Right renal pelvis (tissue), 4 donors: ENCODE measurements at places on chromosomes 6 and 20. TPM values are rescaled to one million over a fixed set of nuclear protein-coding genes. Genes with fewer than 3 reads are reported as not detected.

DNA sequence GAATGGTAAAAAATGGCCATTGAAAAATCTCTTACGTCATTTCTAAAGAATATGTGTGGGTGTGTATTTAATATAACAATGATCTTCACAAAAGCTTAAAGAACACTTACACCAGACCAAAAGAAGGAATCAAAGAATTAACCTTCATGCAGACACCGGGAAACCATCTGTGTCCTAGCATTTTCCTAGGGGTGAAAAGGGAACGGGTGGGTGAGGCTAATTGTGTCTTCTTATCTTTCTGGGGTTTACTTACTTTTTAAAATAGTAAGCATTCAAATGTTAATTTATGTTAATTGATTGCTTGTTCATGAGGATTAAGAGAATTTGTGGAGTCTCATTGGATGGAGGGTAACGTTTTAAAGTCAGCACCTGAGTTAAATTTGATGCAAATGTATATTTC, 47.5 kb downstream of the BMP2 start:
- no peak for DNase-seq

- no peak for DNase-seq
Measured at GRCh38 chr6:33856655-33857054, 52.9 kb upstream of the MLN start.

DNA sequence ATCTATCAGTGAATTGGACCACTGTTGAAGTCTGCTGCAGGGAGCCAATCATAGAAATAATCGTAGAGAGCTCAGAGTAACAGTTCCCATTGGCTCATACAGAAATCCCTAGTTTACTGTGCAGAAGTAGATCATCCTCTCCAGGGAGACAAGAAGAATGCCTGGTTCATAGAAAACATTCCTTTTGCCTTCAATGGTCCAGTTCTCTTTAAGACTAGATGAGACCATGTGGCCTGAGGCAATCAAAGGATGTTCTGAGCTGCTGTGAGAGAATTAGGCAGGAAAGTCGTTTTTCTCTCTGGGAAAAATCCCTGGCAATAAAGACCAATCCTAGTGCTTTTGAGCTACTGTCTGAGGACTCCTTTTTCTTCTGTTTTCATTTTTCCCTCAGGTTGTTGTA, 208.4 kb downstream of the CENPW start:
- no peak for DNase-seq

GRCh38 chr20:4455301-4455701, 266.4 kb upstream of the PRND start:
- no peak for DNase-seq

The VNN1 gene
- polyA plus RNA-seq = 0.05 TPM

The CST4 gene
- polyA plus RNA-seq = not detected

The PRSS16 gene
- polyA plus RNA-seq = 0.29 TPM

The DPPA5 gene
- polyA plus RNA-seq = not detected

GRCh38 chr20:37992802-37993409, 40.4 kb downstream of the TTI1 start:
- DNase-seq = peak; percentile 16

- DNase-seq = no peak
Measured at GRCh38 chr6:130865793-130866192, 38.6 kb downstream of the SMLR1 start.

- no peak for DNase-seq
Measured at GRCh38 chr6:129908356-129908755, 47.2 kb upstream of the TMEM244 start.

- no peak for DNase-seq
Measured at GRCh38 chr6:136401749-136402148, 112.1 kb upstream of the BCLAF1 start.

GRCh38 chr6:88814909-88815308, 148.5 kb downstream of the RNGTT start:
- no peak for DNase-seq

The IMPG1 gene
- polyA plus RNA-seq = 2.0 TPM

DNA sequence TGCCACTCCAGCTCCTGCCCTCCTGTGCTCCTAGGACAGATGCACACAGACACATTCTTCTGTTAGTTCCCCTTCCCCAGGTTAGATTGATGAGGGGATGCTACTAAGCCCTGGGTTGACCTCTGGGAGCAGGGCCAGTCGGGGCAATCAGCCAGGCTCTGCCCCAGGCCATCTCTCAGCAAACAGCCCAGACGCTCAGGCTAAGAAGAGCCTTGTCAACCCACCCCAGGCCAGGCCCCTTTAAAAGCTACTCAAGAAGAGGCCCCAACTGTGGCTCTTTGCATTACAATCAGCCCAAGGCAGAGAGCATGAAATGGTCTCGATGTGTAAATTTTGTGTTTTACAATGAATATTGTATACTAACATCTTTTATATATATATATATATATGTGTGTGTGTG, 107.4 kb downstream of the TFAP2A start:
- no peak for DNase-seq

DNA sequence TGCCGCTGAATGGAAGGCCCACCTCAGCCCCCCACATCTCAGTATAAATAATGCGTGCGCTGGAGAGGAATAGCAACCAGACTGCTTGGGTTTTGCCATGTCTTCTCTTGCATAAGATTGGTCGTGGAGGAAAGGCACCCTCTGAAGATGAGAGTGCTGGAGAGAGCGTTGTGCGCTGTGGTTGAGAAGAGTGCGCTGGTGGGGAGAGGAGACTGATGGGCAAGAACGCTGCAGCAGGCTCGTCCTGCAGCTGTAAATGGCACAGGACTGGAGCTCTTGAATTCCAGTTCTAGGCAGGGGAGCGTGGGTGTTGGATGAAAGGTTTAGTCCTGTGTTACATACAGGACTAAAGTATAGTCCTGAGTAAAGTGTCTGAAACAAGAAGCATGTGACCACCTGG, 51.5 kb downstream of the RPRD1B start:
- DNase-seq = no peak

DNA sequence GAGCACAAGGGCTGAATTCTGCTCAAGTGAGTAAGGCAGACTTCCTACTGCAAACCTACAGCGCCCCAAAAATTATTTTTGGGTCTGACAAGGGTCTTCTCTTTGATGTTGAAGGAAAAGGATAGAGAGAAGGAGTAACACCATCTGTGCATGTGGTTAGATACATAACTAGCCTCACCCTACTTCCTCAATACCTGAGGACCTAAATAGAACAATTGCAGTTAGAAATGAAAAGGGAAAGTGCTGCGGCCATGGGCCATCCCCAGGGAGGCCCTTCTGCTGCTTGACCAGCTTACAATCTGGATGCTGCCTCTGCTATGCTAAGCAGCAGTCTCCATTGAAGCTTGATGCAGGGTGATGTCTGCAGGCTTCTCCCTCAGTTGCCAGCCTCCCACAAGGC, 63.2 kb upstream of the ARMH2 start:
- DNase-seq = no peak

DNA sequence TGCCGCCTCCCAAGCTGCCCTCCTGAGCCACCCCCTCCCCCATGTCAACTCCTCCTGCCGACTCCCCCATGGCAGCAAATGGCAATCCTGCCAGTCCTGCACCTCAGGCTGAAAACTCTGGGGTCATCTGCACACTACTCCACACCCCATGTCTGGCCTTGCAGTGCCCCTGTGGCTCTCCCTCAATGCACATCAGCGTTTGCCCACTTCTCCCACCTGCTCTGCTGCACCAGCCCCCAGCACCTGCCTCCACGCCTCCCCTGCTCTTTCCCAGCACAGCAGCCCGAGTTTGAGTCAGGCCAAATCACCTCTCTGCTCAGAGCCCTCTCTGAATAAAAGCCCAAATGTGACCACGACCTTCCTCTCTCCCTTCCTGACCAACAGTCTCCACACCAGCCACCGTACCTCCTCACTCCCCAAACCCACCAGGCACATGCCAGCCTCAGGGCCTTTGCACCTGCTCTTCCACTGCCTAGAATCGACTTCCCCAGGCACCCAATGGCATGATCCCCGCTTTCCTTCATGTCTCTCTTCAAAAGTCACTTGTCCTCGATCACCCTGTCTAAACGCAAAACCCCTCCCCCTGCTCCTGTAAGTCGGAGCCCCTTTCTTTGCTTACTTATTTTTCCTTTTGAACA, 4.3 kb downstream of the PXDC1 start:
- no peak for DNase-seq

DNA sequence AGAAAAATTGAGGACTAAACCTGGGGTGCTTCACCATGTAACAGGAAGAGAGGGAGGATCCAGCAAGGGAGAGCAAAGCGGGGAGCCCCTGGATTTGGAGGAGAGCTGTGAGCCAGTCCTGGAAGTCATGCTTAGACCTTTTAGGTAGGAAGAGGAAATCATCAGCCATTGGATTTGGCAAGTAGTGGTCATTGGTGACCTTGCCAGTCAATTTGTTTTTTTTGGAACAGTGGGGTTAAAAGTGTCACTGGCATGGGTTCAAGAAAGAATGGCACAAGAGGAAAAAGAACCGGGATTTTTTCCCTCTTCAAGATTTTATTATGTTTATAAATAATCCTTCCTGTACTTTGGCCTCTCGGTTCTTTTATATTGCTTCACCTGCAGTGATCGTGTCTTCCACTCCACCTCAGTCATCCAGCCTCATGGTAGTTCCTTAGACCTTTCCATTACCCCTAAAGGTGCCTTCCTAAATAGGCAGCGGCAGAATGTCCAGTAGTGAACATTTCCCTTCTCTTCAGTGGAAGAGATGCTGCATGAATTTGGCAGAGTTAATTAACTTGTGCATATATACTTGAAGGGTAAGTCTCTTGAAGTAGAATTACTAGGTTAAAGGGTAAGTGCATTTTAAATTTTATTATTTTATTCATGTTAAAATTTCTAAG, 124.7 kb downstream of the QKI start:
- DNase-seq = no peak

DNA sequence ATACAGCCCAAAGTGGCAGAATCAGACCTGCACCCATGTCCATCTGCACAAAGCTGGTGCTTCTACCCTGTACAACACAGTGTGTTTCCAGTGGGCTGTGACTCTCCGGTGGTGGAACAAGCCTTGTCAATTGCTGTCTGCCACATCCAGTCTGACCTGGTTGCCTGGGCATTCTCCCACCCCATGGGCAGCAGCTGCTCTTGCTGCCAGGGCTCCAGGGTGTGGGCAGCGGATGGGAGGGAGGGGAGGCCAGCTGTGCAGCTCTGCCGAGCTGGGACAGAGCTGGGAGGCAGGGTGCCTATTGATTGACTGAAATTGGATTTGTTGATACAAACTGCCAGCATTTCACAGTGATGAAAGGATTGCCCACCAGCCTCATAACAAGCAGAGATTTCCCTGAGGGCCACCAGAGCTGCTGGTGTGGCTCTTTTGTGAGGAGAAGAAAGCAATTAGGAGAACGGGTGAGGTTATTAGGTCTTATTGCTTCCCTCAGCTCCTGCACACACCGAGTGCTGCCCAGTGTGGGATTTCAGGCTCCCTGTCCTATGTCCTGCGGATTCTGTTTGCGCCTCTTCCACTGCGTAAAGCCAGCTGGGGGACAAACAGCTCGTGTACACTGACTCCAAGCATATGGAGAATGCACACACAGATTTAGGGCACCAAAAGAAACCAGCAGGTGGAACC, 150.8 kb downstream of the NRN1 start:
- DNase-seq = no peak

DNA sequence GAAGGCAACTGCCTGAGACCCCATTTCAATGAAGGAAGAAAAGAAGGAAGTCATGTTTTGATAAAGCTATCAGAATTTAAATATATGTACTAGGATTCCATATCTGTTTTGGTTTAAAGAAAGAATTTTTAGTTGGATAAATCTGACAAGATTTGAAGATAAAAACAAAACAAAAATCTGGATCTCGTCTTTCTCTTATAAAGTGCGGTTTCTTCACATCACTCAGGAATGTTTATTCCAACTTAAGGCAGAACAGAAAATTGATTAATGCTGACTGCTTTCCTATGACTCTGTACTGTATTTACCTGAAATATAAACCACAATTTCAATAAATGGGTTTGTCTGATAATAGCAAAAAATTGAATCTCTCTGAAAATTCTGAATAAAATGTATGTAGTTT, 439.7 kb downstream of the RFPL4B start:
- DNase-seq = no peak

- DNase-seq = no peak
Measured at GRCh38 chr6:36815962-36816735, 23.1 kb downstream of the CPNE5 start.

The SLC22A7 gene
- 0.77 TPM for polyA plus RNA-seq

- DNase-seq = no peak
Measured at GRCh38 chr6:17057322-17057721, 44.5 kb upstream of the STMND1 start.

The PHIP gene
- polyA plus RNA-seq = 57.7 TPM

DNA sequence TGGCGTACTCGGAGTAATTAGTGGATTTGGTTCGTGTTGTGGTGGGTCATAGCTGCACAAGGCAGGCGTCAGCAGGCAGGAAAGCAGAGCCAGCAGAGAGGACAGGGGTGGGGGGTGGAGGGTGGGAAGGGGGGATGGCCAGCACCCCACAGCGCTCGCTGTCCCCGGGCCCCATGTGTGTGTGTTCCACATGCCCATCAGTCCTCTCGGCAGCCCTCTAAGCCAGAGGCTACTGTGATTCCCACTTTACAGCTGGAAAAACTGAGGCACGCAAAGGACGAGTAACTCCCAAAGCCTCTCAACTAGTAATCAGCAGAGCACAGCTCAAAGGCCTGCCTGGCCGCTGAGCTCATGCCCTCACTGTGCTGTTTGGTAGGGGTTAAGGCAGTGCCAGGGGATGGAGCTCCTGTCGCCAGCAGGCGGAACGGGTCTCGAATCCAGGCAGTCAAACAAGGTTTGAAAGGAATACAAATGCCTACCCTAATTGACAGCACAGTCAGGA, 175.2 kb downstream of the ZDHHC14 start:
- no peak for DNase-seq

The TFAP2D gene
- not detected for polyA plus RNA-seq

The SLC26A8 gene
- polyA plus RNA-seq = 0.12 TPM

DNA sequence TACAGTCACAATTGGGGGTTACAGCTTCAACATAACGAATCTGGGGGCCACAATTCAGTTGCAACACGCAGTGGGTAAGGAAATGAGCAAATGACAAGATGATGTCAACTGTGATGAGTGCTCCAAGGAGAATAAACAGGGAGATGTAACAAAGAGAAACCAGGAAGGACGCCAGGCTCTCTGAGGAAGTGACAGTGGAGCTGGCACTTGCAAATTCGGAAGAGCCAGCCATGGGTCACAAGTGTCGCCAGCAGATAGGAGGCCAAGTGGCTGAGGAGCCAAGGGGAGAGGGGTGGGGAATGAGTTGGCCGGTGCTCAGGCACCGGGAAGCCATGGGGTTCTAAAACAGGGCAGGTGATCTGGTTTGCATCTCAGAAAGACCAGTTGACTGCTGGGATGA, 136.4 kb downstream of the EYA2 start:
- no peak for DNase-seq

- no peak for DNase-seq
Measured at GRCh38 chr6:144920391-144920961, 635.3 kb downstream of the UTRN start.

DNA sequence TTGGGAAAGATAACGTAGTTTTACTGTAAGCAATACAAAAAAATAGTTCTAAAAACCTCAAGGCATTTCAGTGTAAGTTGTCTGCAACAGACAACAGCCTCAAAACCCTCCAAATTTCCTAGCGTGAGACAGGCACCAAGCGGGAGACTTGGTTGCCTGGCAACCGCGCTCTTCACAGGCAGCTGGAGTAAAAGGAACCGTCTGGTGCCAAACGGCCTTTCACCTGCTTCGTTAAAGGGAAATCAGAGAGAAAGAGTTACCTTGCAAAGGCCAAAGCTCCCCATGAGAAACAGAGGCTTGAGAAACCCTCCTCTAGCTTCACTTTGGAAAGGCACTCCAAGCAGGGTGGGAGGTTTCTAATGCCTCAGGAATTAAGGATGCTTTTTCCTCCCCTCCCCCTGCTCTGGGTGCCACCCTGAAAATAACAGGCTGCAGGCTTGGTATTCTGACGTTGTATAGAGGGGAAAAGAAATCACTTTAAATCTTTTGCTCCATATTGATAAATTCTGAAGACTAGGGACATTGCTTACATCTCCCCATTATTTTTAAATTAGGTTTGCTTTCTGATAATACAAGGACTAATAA, 129.7 kb upstream of the UFL1 start:
- peak; percentile 8 for DNase-seq
